ENCODE measurements at places on chromosomes 2 and 18. TPM values are rescaled to one million over a fixed set of nuclear protein-coding genes. Genes with fewer than 3 reads are reported as not detected.

The DSG3 gene
- not detected for total RNA-seq

The OR6B2 gene
- not detected for total RNA-seq

The GCG gene
- total RNA-seq: not detected

The POTEI gene
- not detected for total RNA-seq

The CNRIP1 gene
- 11.1 TPM for total RNA-seq

Measured in left ventricle myocardium superior (tissue), 1 donor.